Right kidney (tissue), 9 donors: ENCODE measurements at places on chromosomes 2 and 18.

- no peak for DNase-seq
These were observed 42.3 kb downstream of the GATA6 start for GRCh38 chr18:22211657-22212056.

DNA sequence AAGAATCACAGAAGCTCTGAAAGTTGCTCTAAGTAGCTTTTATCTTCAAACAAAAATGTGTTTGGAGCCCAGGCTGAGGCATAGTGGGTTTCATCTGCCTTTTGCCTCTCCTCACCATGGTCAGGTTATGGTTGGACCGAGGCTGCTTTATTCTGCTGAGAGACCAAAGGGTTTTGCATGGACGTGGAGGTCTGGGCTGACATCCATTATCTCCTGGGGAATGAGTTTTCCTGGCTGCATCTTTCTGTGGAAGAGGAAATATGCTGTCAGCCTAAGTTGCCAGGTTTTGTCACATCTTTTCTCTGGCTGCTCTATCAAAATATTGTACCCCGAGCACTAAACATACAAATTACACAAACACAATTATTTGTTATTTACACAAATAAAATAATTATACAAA is 223.2 kb downstream of the LDLRAD4 start:
- no peak for DNase-seq

- DNase-seq, result no peak
These were observed 159.9 kb downstream of the CTIF start for GRCh38 chr18:48698707-48699106.

DNA sequence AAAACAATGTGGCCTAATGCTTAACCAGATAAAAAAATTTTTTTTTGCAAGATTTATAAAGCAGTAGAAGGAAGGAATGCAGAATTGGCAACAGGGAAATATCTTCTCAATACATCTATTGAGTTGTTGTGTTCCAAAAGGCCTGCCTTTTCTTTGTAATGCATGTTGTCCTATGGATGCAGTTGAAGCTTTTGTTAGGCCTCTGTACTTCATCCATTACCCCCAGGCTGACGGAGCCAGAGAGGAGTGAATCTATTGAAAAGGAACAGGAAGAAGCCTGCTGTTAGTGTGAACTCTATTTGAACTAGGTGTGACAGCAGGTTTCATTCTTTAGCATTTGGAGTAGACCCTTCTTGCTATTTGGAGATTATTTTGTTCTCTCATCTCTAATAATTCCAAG is 56.5 kb downstream of the MTX2 start:
- no peak for DNase-seq

DNA sequence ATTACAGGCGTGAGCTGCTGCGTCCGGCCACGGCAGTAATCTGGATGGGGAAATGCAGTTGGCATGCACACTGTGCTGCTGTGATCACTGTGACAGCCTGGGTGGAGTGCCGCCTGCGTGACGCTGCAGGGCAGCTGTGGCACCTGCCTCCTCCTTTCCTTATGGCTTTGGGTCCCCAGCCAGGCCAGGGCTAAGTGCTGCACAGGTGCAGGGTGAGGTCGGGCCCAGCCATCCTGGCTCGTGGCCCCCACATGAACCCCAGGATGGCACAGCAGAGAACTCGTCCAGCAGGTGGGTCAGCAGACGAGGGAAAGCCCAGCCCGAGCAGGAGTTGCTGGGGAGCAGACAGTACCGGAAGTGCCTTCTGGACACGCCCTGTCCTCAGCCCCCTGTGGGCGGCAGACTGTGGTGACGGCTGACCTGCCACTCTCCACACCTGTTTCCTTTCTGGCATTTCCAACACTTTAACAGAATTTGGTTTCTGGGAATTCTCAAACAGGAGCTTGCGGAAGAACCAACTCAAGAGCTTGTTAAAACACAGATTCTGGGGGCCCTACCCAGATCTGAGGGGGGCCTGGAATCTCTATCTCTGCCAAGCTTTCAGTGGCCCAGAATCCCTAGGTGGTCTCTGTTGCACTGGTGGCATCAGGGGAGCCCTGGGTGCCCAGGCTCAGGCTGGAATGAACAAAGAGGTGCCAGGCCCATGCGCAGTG is 16.9 kb downstream of the HS1BP3 start:
- DNase-seq, result no peak
